ENCODE measurements at places on chromosomes 5 and 9.
A peak's percentile ranks its signal among the peaks of the same experiment; 100 is the strongest.

GRCh38 chr5:40333459-40334241, 346.1 kb upstream of the PTGER4 start:
- DNase-seq: peak; percentile 15

GRCh38 chr9:6566409-6567139, 79.0 kb downstream of the GLDC start:
- no peak for DNase-seq

DNA sequence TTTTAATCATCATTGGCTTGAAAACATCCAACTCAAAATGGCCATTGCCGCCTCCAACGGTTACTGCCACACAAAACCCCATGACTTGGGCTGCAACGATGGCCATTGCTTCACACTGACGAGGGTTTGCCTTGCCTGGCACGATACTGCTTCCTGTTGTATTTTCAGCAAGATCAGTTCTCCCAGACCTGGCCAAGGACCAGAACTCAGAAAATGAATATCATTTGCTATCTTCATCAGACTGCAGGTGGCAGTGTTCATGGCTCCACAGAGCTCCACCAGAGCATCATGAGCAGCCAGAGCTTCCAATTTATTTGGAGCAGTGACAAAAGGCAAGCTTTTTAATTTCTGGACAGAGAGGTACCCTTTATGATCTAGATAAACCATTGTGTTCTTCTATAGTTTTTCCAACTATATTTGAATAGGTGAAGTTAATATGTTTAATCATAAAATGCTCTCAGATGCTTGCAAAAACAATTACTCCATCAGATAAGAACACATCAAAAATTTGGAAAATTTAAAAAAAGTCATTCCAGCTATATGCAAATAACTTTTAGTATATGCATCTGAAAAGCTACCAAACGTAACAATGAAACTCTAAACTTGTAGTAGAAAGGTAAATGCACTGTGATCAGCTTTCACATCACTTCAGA, 10.4 kb downstream of the AMACR start:
- DNase-seq: peak; percentile 48

GRCh38 chr9:110330484-110331105, 7.1 kb downstream of the TXNDC8 start:
- DNase-seq: no peak

DNA sequence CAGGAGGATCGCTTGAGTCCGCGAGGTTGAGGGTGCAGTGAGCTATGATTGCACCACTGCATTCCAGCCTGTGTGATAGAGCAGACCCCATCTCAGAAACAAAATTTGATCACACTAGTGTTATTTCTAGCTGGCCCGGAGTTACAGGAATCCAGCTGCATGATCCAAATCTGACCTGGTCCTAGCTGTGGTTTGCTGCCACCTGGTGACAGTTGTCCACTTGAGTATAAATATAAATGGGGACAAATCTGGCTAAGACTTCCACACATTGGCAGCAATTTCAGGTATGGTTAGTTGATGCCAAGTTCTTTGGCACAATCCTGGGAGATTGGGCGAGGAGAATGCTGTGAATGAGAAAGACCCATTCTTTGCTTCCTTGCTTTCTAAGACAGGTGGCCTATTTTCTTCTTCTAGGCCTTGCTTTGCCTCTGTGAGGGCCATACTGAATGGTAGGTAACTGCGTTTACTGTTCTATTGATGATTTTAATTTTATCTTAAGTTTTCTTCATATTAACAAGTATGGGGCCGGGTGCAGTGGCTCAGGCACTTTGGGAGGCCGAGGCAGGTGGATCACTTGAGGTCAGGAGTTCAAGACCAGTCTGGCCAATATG, 35.4 kb downstream of the UBE2R2 start:
- DNase-seq: peak; percentile 74

DNA sequence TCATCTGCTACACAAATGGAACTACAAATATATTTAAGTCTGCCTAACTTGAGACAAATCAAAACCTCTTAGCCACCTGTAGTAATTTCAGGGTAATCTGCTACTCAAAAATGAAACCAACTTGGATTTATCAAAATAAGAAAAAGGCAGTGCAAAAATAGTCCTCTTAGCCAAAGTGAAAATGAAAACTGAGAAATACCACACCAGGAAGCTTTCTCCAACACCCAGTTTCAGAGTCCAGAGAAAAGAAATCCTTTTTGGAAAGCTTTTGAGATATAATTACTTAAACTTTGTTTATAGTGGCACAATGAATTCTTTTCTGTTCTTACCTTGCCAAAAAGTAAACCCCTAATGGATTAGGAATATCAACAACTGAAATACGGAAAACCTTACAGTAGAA, 990.4 kb downstream of the EFNA5 start:
- no peak for DNase-seq

DNA sequence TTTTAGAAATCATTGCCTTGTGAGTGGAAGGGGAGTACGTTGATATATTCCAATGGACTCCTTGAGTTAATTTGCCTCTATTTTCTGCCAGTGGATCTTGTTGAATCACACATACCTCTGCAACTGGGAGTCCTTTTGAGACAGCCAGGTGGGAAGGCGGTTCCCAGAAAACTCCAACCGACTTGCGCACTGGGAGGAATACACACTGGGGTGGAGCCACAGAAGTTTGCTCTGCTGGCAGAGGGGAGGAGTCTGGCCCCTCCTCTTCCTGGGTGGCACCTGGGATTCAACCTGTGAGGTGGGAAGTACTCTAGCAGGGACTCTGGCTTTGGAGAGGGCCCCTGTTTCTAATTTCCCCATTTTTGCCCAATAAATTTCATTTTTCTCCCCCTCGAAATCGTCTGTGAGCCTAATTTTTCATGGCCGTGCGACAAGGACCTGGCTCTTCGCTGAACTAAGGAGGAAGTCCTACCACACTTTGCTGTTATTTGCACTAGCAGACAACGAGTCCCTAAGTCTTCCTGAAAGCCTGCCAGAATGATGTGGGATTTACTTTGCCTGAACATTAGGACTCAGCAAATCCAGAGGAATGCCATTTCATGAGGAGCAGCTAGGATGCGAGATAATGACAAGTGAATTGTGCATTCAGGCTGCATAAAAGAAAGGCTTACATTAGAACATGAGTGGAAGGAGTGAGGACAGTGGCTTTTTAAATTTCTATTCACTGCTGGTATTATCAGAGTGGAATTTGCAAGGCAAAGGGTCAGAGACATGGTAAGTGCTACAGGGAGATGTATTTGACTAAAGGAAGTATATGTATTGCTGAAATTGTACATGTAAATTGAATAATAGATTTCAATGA, 67.2 kb downstream of the PRLR start:
- DNase-seq: no peak

GRCh38 chr5:142233083-142234032, 91.5 kb downstream of the SPRY4 start:
- no peak for DNase-seq

DNA sequence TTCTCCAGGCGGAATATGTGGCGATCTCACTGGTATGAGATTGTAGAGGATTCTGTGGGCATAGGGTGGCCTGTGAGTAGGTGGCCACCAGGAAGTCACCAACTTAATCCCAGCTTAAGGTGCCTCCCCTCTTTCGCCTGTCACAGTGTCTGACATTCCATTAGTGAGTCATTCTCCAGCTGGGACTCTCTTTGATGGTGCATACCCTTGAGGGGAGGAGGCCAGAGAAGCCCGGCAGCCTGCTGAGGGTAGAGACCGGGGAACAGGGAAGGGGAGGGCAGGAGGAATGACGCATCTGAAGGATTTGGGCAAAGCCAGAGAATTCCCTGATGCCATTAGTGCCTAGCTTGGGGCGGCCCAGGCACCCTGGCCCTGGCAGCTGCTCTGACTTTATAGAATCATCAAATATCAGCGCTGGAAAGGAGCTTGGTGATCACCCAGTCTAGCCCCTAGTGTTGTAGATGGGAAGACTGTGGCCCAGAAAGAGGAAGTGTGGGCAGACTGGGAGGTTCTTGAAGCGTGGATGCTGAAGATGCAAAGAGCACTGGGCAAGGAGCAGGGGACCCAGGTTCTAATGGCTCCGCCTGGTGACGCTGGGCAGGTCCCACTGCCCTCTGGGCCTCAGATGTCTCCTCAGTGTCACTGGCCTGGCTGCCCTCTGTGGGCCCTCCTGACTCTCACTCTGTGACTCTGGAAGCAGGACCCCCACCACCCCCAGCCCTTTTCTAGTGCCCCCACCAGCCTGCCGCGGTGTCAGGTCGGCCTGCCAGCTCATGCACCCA, 41.4 kb downstream of the DAB2IP start:
- no peak for DNase-seq

DNA sequence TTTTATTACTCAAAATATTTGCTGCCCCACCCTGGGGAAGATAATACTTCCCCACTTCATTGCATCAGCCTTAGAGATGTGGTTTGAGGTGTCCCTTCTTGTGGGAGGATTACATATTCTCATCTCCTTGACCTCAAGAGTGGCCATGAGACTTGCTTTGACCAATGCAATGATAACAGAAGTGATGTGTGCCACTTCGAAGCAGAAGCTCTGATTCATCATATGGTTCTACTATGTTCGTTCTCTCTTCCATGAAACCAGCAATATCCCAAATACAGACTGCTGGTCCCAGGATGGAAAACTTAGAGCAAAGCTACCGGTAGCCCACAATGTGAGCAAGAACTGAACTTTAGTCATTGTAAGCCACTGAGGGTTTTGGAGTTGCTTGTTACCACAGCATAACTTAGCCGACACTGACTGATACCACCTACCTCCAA, 92.0 kb downstream of the THBS4 start:
- DNase-seq: no peak

DNA sequence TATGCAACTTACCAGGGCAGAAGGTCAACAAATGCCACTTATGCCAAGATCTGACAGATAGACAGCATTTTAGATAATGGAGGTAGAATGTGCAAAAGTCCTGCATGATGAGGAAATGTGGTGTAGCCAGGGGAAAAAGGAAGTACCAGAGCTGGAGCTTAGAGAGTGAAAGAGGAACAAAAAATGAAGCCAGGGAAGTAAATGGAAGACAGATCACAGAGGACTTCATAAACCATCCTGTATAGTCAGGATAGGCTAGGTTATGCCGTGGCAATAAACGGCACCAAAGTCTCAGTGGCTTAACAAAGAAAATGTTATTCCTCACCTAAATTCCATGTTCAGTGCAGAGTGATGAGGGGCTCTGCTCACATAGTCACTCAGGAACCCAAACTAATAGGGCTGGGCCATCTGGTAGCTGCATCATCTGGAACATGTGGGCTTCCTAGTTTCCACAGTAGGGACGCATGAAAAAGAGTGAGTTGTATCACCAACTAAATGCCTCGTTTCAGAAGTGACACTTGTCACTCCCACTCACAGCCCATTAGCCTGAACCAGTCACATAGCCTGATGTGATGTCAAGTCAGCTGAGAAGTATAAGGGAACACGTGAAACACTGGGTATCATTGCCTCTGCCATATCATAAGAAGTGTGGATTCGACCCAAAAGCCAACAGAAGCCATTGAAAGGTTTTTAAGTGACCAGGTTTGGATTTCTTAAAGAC, 70.3 kb downstream of the SH3RF2 start:
- DNase-seq: peak; percentile 2

GRCh38 chr5:50964746-50965653, 298.6 kb downstream of the PARP8 start:
- DNase-seq: no peak

DNA sequence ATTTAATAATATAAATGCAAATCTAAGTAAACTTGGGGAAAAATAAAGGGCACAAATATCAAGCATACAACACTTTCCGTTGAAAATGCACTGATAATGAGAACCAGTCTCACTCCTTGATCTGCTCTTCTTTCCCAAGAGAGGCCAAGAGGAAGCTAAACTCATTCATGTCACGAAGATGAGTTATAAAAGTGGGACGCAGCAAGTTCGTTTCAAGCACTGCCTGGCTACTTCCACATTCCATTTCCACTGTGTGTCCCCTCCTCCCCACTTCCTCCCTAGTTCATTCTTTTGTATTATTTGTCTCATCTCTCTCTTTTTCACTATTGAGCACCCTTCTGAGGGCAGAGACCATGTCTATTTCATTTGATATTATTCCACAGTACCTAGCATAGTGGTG, 158.1 kb downstream of the SLC24A2 start:
- DNase-seq: no peak

DNA sequence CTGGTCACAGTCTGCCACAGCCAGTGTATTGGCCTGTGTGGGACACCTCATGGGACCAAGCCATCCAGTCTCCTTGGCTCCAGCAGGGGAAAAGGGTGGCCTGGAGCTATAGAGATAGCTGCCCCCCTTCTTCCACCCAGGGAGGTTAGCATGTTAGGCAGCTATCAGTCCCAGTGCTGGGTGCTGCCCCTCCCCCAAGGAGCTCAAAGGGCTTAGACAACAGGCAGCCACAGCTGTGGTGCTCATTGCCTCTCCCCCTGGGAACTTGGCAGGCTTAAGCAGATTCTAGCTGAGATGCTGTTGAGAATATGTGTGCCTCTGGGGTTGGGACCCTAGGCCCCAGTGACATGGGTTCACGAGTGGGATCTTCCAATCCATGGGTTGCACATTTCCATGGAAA, 226.0 kb upstream of the PTGER4 start:
- DNase-seq: no peak

GRCh38 chr9:84804951-84805694, 135.6 kb downstream of the NTRK2 start:
- no peak for DNase-seq

- no peak for DNase-seq
Observed at GRCh38 chr5:29972597-29972996, 1220.9 kb upstream of the CDH6 start.

DNA sequence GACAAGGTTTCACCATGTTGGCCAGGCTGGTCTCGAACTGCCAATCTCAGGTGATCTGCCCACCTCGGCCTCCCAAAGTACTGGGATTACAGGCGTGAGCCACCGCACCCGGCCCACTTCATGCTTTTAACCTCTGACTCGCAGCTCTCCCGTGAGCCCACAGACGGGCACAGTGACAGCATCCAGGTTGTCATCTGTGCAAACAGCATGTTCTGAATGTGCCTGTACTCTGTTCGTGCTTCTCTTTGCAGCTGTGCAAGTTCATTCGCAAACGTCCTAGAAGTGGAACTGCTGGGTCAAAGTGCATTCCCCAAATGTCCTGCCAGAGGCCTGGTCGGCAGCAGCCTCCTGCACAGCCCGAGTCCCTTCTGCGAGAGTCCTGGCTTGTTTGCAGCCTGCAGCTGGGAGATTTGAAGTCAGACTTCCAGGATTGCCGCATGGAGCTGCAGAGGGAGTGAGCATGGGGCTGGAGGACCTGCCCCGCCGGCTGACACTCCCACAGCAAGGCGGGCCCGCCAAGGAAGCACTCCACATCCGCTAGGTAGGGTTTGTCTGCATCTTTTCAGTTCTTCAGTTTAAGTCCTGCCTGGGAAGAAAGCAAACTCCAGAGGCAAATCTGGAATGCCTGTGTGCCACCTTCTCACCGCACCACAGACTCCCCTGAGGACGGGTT, 3.4 kb downstream of the BRD3OS start:
- no peak for DNase-seq

GRCh38 chr9:15239816-15240215, 67.2 kb downstream of the TTC39B start:
- DNase-seq: no peak

DNA sequence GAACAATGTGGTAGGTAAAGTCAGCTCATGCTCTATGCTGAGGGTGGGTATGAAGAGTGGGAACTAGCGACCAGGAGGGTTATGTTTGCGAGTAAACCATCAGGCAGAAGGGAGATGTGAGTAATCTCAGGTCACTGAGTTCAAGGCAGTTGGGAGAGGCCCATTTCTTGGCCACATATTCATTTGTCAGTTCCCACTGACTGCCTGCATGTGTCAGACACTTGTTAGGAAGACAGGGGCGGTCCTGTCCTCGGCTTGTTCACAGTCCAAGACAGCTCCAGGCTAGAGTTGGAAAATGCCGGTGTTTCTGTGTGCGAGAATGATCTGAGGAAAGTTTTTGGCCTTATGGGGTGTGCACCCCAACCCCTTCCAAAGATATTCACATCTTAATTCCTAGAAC, 48.6 kb upstream of the GDNF start:
- DNase-seq: no peak

- no peak for DNase-seq
Observed at GRCh38 chr5:60334281-60334713, 365.7 kb downstream of the DEPDC1B start.
